ENCODE measurements at places on chromosomes 1 and 21. TPM values are rescaled to one million over a fixed set of nuclear protein-coding genes. Genes with fewer than 3 reads are reported as not detected.

Gene OPRD1
- not detected for total RNA-seq

Gene CCDC30
- total RNA-seq, result 1.7 TPM

Gene C1QTNF12
- 3.5 TPM for total RNA-seq

GRCh38 chr1:117209094-117209493 is 1.6 kb downstream of the VTCN1 start:
- DNase-seq, result no peak

- no peak for DNase-seq
Observed at GRCh38 chr1:196148367-196148970, 459.8 kb downstream of the KCNT2 start.

All from left lobe of liver (tissue), 2 donors.